Colonic mucosa (tissue), 4 donors: ENCODE measurements at places on chromosomes 3 and 15. TPM values are rescaled to one million over a fixed set of nuclear protein-coding genes. Genes with fewer than 3 reads are reported as not detected.

- peak; percentile 27 for DNase-seq
These were observed 40.8 kb downstream of the RARB start for GRCh38 chr3:25468866-25469319.

MYZAP gene
- 12.2 TPM for total RNA-seq

GRCh38 chr15:80563372-80563997 lies 131.6 kb upstream of the ABHD17C start:
- no peak for DNase-seq

DNA sequence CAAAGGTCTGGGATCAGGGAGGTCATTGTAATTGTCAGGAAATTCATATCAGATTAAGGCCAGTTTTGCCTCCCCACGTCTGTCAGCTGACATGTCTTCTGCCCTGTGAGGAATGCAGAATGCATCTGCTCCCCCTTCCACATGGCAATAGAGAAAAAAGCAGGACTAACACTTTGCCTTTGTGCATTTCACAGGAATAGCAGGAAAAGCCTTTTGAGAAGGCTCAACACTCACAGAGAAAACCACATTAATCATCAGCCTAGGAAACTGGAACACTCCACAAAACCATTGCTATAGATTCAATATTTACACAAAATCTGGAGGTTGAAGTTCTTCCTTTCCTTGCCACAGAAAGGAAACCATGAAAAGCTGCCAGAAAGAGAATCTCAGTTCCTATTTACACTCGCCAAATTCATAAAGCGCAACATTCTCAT lies 165.2 kb upstream of the HES1 start:
- DNase-seq: no peak

DNA sequence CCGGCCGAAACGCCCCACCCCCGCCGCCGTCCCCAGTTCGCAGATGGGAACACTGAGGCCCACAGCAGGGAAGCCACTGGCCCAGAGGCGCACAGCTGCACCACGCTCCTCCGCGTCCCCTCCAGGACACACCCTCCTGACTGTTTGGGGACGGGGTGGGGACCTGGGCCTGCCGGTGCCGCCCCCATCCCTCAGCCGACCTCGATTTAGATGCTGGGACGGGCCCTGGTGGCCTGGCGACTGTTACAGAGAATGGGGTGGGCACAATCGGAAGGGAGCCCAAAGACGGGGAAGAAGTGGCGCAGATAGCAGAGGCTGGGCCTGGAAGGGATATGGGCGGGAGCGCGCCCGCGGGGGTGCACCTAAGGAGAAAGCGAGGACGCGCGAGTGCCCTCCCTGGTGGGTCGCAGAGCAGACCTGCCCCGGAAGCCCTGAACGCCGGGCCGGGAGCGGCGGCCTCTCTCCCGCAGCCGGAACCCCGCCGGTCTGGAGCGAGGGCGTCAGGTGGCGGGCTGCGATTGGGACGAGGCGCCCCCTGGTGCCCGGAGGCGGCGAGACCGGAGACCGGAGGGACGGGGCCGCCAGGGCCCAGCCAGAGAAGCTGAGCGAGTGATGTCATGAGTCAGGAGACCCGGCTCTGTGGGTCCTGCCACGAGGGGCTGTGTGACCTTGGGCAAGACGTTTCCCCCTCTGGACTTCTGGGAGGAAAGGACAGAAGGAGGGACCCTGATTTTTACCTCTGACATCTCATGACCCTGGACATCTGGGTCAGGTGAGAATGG lies 78.4 kb downstream of the IQSEC1 start:
- DNase-seq: peak; percentile 88

DNA sequence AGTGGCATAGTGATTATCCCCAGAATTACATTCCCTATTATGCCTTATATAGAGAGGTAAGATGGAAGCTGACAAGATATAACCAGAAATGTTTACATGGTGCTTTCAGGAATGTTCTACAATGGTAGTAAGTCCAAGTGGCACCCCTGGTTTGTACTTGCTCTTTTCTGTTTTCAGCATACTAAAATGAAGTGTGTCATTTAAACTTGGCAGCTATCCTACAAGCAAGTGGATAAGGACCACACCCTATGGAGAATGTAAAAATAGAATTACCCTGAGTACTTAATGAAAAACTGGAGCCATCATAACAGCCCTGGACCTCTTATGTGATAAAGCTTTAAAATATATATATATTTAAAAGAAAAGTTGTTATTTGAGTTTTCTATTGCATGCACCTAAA lies 1012.7 kb upstream of the CADM2 start:
- no peak for DNase-seq

IL16 gene
- total RNA-seq: 3.4 TPM

KCNMB3 gene
- 1.5 TPM for total RNA-seq

RARB gene
- total RNA-seq: 0.74 TPM

DNA sequence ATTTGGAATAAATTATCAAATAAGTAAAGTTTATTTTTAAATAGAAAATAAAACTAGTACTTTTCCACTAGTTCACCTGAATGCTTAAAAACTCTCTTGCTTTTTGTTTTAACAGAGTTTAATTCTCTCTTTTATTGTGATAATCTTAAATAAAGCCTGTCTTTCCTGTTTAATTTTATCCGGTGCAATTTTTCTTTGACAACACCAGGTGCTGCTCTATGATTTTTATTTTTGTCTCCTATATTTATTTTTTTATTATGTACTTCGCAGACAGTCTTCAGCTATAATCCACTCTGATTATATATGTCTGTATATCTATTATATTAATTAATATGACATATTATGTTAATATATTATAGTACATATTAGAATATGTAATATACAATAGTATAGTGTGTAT lies 1293.0 kb upstream of the EPHA6 start:
- DNase-seq: no peak

DNA sequence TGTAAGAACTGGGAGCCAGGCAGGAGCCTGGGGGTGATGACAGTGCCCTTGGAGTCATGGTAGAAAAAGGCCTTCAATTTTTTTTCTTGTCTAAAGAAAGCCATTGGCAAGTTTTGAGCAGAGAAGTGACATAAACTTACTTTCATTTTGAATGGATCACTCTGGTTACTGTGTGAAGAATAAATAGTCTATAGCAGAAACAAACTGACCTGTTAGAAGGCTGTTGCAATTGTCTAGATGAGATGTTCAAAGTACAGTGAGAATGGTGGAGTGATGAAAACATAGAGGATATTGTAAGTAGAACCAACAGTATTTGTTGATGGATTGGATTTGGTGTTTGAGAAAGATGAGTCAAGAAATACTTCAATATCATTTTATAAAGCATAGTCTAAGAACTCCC lies 439.9 kb downstream of the TBL1XR1 start:
- DNase-seq: no peak

SLC9C1 gene
- total RNA-seq: 0.13 TPM

- DNase-seq: no peak
These were observed 29.0 kb upstream of the ZNF710 start for GRCh38 chr15:89972085-89972484.
